ENCODE measurements at places on chromosomes 7 and 10.

DNA sequence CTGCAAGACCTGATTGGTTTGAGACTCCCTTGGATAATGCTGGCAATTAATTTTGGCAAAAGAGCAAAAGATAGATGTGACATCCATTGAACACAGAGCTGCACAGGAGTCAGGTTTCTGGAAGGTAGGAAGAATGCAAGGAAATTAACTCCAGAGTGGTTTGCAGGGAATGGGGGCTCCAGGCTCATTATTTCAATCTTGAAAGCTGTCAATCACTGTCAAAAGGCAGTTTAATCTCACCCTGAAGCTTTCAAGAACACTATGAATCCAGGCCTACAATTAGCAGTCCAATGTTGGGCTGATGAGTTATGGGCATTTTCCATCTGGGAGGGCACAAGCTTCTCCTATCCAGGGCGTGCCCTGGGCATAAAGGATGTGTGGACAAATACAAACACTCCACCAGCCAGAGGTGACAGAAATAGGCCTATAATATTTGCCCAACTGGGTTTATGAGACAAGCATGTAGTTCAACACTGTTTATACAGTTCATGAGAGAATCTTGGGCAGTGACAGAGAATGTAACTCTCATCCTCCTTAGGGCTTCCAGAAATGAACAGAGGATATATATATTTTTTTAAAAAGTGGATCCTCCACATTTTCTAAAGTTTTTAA, 80.5 kb downstream of the KCNMA1 start:
- DNase-seq = no peak

- DNase-seq = peak; percentile 55
Measured at GRCh38 chr10:31927884-31928548, 615 bp downstream of the ARHGAP12 start.

- no peak for DNase-seq
Measured at GRCh38 chr7:53437336-53437735, 401.9 kb downstream of the POM121L12 start.

GRCh38 chr7:29854257-29854938, 48.1 kb downstream of the WIPF3 start:
- no peak for DNase-seq

DNA sequence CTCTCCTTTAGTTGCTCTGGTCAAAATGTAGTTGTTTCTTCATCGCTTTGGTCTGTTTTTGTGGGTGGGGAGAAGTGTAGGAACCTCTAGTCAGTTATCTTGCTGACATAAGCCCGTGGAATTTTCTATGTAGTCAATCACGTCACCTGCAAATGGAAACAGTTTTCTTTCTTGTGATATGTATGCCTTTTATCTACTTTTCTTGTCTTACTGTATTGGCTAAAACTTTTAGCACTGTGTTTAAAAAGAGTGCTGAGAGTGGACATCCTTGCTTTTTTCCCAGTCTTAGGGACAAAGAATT, 42.3 kb downstream of the AKR1E2 start:
- no peak for DNase-seq

GRCh38 chr10:71798308-71798624, 24.9 kb upstream of the VSIR start:
- DNase-seq = no peak

DNA sequence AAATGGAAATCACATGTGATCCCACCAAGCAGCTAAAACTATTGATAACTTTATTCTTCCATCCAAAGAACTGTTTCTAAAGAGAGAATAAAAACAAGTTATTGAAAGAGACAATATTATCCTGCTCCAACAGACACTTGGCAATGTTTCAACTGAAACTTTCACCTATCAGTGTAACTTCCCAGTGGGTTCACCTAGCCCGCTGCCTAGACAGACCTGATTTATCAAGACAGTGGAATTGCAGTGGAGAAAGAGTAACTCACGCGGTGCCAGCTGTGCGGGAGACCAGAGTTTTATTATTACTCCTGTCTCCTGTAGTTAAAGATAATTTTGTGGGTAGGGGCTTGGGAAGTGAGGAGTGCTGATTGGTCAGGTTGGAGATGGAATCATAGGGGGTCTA, 199.8 kb downstream of the AHR start:
- no peak for DNase-seq

- DNase-seq = no peak
Measured at GRCh38 chr10:110215286-110216170, 8.1 kb downstream of the MXI1 start.

- DNase-seq = no peak
Measured at GRCh38 chr7:121931149-121931902, 58.4 kb downstream of the PTPRZ1 start.

DNA sequence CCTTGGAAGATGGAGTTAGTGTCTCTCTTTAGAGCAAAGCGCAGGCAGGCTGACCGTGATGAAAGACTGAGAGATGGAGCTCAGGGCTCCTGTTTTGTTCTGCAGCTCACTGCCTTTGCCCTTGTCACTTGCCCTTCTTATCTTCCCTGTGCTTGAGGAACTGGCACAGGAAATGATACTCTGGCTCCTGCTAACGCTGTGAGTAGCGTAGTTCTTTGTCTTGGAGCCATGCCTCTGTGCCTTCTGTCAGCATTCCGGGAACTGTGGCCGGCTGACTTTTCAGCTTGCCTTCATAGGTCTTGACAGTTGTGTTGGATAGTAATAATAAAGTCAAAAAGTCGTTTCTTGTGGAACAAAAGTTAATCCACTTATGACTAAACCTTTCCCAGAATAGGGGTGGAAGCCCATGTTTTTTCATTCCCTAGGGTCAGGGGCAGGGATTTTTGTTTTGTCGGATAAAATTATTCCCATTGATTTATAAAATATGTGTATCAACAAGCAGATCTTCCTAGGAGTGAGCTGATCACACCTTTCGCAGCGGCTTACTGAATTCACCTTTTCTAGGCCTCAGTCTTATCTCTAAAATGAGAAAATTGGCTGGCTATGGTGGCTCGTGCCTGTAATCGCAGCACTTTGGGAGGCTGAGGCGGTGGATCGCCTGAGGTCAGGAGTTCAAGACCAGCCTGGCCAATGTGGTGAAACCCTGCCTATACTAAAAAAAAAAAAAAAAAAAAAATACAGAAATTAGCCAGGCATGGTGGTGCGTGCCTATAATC, 16.6 kb upstream of the TMEM236 start:
- peak; percentile 24 for DNase-seq

DNA sequence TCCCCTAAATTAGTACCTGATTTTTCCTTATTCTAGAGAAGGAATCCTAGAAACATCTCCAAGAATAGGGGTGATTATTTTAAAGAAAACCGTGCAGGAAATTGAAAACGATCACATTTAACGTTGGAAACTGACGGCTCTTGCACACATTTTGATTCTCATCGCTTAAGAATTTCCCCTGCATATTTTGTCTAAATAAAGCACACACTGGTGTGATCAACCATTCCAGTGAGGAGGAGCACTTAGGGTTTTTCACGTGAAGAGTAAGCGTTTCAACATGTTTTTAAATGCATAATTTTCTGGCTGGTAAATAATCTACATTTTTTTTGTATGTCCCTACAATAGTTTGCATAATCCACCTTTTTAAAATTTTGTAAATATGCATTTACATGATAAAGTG, 229.7 kb upstream of the PFKP start:
- DNase-seq = no peak

DNA sequence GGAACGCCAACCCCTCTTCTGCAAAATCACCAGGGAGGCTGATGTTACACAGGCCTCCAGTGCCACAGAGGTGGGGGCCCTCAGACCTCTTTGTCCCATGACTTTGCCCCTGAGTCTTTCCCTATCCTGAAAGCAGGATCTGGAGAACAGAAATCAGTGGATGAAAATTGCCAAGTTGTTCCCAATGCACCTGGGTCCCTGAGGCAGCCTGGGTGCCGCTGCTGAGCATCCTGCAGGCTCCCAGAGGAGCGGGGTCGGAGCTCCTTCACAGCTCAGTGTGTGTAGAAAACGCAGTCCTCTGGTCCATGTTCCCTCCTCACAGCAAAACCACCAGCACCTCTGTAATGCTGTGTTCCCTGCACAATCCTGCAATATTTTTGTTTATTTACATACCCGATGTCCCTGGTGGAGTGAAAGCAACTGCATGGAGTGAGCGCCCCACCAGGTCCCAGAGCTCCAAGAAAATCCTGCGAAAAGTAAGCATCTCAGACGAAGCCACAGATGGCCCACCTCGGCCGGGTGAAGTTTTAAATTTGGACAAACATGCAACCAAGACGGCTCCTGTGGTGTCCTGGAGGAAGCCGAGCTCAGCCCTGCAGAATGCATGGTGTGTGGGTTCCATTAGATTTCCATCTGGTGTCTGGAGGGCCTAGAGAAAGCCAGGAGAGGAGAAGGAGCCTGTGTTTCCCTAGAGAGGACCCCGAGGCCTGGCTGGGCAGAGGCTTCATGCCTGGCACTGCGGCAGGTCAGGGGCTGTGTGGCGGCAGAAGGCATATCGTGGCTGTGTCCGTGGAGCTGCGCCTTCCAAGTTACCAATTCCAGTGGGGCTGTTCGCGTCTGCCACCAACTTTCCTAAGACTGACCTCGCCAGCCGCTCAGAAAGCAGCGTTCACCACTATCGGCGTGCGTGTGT, 235.2 kb downstream of the WDR37 start:
- no peak for DNase-seq

GRCh38 chr10:43167498-43167889, 29.2 kb downstream of the CSGALNACT2 start:
- DNase-seq = no peak

DNA sequence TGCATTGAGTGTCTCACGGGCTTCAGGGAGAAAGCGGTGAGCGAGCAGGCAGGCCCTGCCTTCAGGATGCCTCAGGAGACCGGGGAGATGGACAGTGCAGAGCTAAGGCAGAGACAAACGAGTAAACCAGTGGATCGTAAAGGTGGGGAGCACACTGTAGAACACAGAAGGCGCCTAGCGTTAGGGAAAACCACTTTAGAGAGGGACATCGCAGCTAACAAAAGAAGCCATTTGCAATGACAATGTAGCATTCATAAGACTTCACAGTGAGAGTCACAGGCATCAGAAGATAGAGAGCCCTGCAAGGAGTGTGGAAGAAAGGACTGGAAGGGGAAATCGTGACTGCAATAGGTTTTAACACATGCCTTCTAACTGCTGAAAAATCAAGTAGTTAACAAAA, 54.9 kb upstream of the TMEM273 start:
- DNase-seq = peak; percentile 40
